ENCODE measurements at places on chromosomes 16 and 17.

GRCh38 chr16:46908540-46909372 lies 24.6 kb downstream of the GPT2 start:
- peak; percentile 48 for DNase-seq

GRCh38 chr16:63067141-63067540 lies 1030.9 kb upstream of the CDH8 start:
- DNase-seq = no peak

GRCh38 chr17:5825717-5826330 lies 241.5 kb upstream of the NLRP1 start:
- DNase-seq = no peak

GRCh38 chr17:7204828-7205461 lies 14.7 kb downstream of the DLG4 start:
- peak; percentile 77 for DNase-seq
